Bronchial epithelial cell (primary cell): ENCODE measurements at places on chromosomes 11 and 22.

GRCh38 chr11:130624971-130625544 is 176.6 kb downstream of the ADAMTS15 start:
- no peak for DNase-seq

DNA sequence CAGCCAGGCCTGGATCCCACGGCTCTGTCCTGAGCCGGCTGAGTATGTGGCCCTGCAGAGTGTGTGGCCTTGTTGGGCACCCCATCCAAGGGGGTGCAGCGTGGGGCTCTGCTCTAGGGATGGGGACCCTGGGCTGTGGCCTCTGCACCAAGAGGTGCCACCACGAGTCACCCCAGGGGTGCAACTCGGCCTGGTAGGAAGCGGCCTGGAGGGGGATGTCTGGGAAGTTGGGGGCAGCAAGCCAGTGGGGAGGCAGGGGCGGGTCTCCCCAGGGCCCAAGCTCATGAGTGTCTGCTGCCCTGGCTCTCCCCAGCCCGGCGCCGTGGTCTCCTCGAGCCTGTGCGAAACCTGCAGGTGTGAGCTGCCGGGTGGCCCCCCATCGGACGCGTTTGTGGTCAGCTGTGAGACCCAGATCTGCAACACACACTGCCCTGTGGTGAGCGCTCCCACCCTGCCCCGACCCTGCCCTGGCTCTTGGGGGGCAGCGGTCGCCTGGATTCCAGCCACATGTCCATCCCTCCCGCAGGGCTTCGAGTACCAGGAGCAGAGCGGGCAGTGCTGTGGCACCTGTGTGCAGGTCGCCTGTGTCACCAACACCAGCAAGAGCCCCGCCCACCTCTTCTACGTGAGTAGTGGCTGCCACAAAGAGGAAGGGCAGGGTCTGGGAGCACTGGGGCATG is 24.2 kb upstream of the MUC5B start:
- no peak for DNase-seq

DNA sequence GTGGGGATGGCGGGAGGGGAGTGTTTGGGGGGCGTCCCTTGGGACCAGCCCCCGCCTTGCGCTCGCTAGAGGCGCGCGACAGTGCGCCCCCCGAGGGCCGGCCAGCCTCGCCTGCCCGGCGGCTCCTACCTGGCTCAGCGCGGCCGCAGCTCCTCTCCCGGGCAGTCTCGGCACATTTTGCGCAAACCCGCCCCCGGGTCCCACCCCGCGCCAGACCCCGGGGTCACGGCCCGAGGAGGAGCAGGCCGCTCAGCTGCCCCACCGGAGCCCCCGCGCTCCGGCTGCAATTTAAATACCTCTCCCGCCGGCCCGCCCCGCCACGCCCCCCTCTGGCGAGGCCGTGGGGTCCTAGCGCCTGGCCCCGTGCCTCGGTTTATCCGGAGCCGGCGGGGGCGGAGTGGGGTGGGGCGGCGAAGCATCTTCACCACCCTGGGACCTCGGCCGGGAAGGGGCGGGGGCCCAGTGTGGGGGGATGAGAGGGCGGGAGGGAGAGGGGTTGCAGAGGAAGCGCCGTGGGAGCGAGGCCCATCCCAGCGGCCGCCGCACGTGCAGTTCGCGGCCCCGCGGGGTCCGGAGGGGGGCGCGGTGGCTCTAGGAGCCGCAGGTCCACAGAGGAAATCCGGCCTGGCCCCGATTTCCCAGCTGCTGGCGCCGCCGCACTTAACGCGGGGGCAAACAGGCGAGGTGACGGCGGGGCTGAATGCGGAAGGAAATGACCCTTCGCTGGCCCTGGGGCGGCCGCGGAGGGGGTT is at the start of gene LRRC32:
Gene LRRC32 (minus strand): TSS at position 263 of the 752 bp plus-strand sequence. CDS start 4,793 bp downstream, outside the sequence.
- no peak for DNase-seq

DNA sequence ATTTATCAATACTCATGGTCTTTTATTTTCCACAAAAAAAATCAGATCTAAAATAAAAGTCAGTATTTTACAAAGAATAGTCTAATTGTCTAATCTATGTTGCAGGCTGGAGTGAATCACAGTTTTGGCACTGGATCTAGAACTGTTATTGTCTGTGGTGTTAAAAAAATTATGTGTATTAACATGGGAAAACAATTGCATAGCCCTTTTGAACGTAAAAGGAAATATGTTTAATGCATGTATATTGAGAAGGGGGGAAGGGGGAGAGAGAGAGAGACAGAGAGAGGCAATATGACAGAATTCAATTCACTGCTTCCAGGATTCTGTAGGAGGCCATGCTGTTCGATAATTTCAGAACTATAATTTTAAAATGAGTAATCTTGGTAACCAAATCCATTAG is 324.9 kb upstream of the CCDC90B start:
- no peak for DNase-seq

GRCh38 chr11:19730373-19730772 is 17.7 kb downstream of the NAV2 start:
- no peak for DNase-seq

DNA sequence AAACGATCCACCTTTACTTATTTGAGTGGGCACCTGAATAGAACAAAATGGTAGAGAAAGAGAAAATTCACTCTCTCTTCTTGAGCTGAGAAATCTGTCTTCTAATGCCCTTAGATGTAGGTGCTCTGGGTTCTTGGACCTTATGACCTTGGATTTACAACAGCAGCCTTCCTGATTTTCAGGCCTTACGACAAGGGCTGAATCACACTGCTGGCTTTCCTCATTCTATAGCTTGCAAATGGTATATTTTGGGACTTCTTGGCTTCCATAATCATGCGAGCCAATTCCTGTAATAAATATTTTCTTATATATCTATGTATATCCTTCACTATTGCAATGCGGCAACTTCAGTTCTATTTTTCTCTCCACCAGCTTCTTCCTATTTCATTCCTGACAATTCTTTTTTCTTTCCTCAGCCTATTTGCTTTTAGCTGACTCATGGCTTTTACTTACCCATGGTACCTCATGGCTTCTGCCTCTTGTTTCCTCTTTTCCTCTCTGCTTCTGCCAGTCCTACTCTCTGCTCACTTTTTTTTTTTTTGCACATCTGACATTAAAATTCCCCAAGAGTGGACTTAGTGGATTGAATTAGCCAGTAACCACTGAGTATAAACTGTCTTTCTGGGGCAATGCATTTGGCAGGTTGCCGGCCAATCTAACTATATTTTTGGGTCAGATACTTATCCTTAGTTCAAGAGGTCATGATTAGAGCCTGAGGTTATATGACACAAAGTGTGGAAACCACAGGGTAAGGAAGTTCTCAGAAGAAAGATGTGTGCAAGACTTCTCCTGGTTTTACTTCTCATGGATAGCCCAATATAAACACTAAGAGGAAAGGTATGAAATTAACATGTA is 359.5 kb downstream of the TMEM135 start:
- peak; percentile 63 for DNase-seq

DNA sequence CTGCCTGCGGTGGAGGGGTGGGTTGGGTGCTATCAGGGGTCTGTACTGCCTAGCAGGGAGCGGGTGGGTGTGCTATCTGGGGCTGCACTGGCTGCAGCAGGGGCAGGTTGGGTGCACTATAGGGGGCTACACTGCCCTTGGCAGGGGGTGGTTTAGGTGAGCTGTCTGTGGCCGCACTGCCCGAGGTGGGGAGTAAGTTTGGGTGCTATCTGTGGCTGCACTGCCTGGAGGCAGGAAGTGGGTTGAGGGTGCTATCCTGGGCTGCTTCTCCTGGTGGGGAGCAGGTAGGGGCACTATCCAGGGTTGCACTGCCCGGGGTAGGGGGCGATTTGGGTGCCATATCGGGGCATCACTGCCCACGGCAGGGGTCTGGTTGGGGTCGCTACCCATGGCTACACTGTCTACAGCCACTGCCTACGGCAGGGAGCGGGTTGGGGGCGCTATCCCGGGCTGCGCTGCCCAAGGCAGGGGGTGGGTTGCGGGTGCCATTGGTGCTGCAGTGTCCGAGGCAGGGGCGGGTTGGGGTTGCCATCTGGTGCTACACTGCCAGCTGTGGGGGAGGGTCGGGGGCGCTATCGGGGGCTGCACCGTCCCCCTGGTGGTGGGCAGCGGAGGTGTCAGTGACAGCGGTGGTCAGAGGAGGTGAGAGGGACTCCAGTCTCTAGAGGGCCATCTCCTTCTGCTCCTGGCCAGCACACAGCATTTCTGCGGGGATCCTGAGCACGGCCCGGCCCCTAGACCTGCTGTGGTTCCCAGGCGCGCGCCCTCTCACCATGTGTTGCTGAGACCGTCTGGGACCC is 1.3 kb upstream of the RFPL2 start:
- no peak for DNase-seq

- no peak for DNase-seq
Measured at GRCh38 chr22:45058622-45058912, 48.8 kb upstream of the PHF21B start.

- DNase-seq: peak; percentile 32
Measured at GRCh38 chr11:38824573-38824972, 2226.5 kb upstream of the RAG2 start.

DNA sequence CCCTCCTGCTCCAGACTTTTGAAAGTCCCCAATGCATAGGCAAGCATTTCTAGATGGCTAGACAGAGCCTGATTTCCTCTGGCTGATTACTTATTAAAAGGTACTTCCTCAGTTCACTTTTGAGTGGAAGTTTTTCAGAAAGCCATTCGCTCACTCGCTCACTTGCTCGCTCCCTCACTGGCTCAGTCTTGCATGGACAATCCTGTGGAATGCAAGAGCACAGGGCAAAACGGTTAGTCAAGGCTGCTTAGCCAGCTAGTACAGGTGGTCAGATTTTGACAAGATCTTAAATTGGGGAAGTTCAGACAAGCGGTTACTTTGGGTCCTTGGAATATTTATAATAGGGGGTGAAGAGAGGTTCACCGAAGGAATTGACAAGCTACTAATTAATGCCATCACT is 101.0 kb downstream of the ARL14EP start:
- no peak for DNase-seq

GRCh38 chr11:63613517-63614135 is 607 bp downstream of the PLAAT3 start:
- no peak for DNase-seq

GRCh38 chr22:18136563-18137320 is 13.2 kb upstream of the USP18 start:
- DNase-seq: no peak

DNA sequence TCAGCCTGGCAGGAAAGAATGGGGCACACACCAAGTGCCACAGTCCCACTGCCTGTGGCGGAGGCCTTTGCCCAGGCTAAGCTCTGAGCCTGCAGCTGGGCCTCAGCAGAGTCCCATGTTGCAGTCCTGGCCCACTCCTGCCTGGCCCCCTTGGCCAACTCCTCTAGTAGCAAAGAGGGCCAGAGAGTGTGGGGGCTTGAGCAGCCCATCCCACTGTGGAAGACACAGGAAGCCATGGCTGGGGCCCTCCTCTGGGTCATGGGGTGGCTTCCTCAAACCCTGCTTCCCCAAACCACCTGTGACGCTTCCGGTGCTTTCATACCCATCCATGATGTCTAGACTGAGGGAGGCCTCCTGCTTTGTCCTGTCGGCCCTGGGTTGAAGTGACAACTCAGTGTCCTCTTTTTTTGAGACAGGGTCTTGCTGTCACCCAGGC is 5.8 kb downstream of the RPS19BP1 start:
- no peak for DNase-seq

DNA sequence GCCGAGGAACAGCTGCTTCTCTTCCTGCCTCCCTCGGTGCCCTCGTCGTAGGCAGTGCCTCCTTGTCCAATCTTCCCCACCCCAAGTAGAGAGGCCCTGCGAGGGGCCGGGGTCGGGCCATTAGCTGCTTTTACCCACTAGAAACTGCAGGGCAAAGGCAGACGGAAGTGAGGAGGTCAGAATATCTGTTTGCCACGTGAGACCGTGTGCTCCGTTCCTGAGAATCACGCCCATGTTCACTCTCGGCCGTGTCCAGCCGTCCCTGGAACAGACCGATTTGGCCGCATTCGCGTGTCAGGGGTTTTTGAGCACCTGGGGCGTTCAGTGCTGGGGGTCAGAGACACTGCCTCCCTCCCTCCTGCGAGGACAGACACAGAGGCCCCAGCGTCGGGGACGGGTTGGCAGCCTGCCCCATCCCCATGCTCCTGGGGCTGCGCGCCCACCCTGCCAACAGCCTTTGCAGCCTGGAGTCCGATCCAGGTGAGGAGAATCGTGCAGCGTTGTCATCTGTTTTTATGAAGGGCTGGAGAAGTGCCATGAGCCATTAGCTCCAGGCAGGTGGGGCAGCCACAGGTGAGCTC is 982.2 kb downstream of the BRD1 start:
- DNase-seq: no peak

DNA sequence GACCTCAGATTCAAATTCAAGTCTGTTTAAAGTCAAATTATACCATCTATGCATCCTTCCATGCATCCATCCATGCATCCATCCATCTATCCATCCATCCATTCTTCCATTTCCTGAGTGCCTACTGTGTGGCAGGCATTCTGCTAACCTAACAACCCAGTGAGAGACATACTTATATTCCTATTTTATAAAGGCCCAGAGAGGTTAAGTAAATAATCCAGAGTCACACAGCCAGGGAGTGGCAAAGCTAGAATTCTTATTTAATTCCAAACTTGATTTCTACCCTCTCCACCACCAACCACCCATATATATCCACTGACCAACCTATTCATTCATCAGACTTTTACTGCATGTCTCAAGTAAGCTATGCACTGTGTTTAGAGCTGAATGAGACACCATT is 53.8 kb downstream of the LRRC74B start:
- no peak for DNase-seq

DNA sequence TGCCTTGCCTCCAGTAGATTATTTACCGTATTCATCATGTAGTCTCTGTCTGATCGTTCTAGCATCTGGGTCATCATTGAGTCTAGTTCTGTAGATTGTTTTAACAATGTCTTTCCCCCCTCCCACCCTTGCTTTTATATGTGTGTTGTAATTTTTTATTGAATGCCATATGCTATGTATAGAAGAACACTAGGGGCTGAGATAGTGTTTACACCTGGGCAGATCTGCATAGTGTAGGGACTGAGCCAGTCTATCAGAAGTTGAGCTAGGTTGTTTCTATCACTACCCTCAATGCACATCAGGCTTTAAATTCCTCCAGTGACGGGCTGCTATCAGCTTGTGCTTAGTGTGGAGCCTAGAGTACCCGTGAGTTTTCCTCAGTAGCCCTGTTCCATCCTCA is 61.6 kb downstream of the KREMEN1 start:
- DNase-seq: no peak

GRCh38 chr11:63504054-63504453 is 1.8 kb upstream of the LGALS12 start:
- no peak for DNase-seq
